Stimulated activated CD4-positive, alpha-beta T cell treated with anti-CD3 and anti-CD28 coated beads, Interleukin-12 subunit alpha, Interleukin-12 subunit beta, amount 100 ng/mL, for 4 hours (primary cell): ENCODE measurements at places on chromosomes 3 and 15.

DNA sequence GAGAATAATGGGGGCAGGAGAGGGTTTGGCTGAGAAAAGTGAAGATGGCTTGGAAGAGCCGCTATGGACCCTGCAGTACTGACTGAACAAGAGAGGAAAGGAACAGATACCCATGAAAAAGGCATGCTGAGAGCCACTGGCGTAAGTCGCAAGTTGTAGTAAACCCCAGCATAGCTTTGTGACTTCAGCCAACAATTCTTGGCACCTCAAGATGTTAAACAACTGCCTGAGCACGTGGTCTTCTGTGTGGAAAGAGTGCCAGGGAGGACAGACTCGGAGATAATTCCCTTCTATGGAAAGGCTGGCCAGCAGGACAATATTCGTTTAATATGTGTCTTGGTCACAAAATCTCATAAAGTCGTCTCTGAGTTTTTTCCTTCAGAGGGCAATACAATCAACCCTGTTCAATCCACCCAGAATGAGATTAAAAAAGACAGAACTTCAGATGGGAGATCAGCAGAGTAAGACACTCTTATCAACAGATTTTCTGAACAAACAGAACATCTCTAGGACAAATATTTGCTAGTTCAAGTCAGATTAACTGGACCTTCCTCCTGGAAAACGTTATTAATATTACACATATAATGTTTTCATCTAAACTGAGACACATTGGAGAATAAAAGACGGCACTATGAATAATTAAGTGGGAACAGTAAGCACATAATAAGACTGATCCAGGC, 49.2 kb downstream of the NEK10 start:
- no peak for DNase-seq

DNA sequence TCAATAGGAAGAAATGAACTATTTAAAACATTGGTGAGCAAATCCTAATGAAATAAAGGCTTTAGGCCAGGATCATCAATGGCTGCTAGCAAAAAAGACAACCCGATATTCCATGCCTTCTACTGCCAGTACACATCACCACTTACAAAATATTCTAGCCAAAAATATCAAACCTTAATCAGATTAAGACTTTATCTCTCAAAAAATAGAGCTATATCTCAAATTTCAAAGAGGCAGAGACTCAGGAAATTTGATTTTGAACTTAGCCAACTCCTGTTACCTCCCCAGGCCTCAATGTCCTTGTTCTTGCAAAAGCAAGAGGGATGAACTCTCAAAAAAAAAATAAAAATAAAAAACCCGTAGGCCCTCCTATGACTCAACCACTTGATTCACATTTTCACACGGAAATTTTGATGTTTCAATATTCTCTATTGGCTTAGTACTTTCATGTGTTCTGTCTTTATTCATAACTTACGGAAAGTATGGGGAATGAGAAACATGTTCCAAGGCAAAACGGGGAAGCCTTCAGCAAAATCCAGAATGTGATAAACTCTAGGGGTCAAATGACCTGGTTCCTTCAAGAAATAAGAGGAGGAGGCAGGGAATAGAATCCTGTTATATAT, 273.3 kb upstream of the ZPLD1 start:
- DNase-seq: no peak

DNA sequence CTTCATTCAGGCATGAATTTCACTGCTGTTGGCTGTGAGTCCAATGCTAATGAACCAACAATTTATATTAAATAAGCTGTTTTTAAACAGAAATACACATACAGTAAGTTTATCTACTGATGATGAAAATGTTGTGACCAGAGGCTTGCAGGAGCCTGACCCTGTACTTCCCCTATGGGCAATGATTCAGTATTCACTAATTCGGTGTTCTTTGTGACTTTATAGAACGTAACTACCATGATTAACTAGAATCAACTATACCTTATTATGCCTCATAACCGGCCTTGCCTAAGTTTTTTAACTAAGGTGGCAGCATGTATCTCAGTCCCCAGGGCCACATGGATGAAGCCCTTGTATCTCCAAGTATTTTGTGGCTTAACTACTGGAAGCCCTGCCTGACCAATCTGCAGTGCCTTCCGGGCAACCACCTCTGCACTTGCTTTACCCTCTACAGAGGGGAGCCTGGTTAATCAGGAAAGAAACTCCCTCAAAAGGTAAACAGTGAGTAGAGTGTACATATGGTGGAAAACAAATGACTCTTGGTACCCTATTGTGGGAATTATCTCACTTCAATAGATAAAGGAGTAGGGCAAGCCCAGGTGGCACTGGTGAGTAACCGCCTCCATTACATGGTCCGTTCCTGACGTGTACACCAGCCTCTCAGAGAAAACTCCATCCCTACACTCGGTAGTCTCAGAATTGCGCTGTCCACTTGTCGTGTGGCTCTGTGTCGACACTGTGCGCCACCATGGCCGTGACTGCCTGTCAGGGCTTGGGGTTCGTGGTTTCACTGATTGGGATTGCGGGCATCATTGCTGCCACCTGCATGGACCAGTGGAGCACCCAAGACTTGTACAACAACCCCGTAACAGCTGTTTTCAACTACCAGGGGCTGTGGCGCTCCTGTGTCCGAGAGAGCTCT, 11.6 kb upstream of the CLDN18 start:
- DNase-seq: no peak

DNA sequence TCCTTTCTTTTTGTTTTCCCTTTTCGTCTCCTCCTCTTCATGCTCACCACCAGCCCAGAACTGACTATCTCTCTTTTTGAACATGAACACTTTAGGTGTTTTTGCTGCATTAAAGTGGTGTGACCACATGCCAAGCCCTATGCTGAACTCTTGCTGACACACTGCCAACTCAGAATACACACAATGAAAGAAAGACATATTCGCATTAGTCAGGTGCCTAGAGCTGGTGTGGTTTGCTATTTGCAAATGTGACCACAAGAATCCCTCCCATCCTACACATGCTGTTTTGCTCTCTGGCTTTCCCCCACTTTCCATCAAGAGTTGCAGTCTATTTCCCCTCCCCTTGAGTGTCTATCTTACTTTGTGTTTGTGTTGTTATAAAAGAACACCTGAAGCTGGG, 967.8 kb upstream of the CFAP20DC start:
- peak; percentile 22 for DNase-seq

DNA sequence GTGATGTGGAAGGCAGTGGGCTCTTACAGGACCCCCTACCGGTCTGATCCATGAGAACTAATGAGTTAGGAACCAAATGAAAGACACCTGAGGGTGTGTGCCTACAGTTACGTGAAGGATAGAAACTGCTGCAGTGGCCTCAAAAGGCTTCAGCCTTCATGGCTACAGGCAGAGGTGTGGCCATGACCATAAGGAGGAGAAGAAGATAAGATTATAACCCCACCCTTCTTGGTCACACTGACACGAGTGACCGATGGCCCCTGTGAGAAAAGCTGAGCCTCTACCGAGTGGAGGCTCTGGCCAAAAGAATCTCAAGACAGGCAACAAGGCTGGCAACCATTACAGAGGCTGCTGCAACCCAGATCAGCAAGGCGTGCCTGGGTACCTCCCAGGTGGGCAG, 6.3 kb downstream of the RFT1 start:
- DNase-seq: no peak

- DNase-seq: no peak
These were observed 353.1 kb upstream of the BCHE start for GRCh38 chr3:166190360-166190759.

- DNase-seq: peak; percentile 42
These were observed 2.5 kb upstream of the INAFM2 start for GRCh38 chr15:40320931-40321371.

DNA sequence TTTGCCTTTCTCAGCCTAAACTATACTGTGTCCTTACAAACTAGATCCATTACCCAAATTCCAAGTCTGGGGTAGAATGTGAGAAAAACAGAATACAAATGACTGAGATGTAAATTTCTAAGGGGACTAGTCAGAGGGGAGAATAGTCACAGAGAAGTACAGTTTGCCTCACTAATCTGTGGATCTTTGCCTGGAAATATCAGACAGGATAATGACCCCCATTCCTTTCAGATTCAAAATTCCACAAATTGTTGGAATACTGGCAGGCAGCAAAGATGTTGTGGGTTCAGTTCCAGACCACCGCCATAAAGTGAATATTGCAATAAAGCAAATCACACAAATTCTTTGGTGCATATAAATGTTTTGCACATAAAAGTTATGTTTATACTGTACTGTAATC, 762.8 kb upstream of the NR2F2 start:
- DNase-seq: no peak

- no peak for DNase-seq
These were observed 157.7 kb downstream of the THSD4 start for GRCh38 chr15:71272932-71273331.

DNA sequence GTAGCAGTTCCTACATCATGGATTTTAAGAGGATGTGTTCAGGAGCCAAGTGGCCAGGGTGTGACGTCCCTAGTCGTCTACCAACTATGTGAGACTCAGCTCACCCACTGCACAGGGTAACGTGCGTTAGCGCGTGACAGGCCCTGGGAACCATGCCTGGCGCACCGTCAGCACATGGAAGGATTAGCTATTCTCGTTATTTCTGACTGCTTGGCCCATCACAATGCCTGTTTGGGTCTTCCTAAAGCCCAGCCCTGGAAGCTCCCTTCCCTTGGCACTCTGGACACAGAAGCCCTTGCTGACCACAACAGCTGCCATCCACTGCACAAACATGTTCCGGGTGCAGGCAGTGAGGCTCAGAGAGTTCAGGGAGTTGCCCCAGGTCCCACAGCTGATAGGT, 91.0 kb upstream of the RPL32 start:
- no peak for DNase-seq

DNA sequence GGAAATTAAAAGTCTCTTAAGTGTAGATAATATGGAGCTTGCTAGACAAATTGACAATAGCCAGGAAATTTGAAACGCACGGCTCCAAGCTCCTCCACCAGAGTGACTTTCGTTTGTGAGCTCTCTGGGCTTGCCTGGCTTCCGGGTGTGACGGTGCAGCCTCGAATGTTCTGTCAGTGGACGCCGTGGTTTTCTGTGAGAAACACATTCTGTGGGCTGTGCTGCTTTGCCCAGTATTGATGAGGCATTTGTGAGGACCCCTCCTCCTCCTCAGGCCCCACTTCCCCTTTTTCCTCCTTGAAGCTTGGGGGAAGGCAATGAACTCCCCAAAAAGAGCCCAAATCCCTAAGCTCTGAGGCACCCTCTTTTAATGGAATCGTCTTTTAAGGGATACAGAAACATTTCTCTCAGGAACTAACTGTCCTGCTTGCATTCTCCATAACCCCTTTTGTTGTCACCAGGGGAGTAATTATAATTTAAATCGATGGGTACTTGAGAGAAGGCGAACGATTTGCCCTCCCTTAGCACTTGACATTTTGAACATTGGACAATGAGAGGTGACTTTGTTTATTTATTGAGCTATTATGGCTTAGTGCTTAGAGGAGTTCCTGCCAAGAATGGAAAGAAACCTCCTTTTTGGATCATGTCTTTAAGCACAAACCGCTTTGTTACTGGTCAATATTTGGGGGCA, 40.8 kb downstream of the POLR2M start:
- DNase-seq: peak; percentile 5

GRCh38 chr3:130976706-130977105, 49.9 kb downstream of the ASTE1 start:
- DNase-seq: no peak

DNA sequence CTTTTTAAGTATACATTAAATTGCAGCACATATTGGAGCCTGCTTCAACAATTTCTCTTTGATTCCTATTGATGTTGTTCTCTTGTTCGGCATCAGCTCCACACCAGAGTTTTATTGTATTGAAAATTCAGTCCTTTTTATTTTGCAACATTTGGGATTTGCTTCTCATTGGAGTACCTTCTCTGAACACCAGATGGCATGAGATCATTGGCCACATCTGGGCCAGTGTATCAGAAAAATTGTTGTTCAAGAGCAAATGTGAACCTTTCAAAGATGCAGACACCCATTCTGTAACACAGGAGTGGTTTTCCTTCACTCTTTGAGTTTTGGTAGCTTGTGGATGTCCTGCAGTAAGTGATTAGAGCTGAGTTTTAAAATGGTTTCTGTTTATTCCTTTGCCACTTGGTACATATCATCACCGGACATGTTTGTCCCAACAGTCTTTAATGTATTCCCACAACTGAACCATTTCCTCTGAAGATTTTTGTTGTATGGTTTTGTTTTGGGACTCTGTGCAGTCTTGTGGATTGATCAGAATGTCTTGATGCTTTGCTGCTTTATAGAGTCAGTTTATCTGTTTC, 96.1 kb downstream of the MCTP2 start:
- no peak for DNase-seq

GRCh38 chr3:135161425-135161824, 366.4 kb downstream of the EPHB1 start:
- DNase-seq: no peak

GRCh38 chr3:106610362-106610959, 741.6 kb upstream of the CBLB start:
- no peak for DNase-seq

- no peak for DNase-seq
These were observed 41.8 kb upstream of the CHRNB4 start for GRCh38 chr15:78682693-78683410.

GRCh38 chr3:68424796-68425460, 507.4 kb downstream of the TAFA4 start:
- no peak for DNase-seq

DNA sequence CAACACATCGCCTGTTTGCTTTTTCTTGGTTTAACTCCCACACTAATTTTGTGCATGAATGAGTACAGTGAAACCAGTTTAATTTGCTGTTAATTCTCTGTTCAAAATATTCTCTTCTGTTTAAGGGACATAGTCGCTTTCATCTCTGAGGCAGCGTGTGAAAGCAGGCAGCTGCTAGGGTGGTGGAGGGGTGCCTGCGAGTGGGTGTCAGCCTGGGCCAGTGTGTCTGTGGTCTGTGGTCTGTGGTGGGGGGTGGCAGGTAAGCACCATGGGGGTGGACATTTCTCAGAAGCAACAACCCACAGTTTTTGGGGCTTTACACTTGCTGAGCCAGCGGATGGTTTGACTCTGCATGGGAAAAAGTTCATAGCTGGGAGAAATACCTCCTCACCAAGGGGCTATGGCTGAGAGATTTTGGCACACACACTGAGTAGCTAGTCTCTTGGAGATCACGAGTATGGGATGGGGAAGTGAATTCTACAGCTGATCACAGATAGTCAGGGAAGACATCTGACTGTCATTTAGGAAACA, 109.2 kb downstream of the EPHB1 start:
- no peak for DNase-seq

DNA sequence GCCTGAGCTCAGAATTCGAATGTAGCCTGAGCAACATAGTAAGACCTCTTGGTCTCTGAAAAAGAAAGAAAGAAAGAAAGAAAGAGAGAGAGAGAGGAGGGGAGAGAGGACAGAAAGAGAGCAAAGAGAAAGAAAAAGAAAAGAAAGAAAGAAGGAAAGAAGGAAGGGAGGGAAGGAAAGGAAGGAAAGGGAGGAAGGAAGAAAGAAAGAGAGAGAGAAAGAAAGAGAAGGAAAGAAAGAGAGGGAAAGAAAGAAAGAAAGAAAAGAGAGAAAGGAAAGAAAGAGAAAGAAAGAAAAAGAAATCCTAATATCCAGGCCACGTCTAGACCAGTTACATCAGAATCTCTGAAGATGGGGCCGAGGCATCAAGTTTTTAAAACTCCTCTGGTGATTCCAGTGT, 50.7 kb downstream of the PPM1L start:
- DNase-seq: no peak

GRCh38 chr3:193499801-193500485, 54.8 kb downstream of the ATP13A4 start:
- DNase-seq: no peak

- DNase-seq: no peak
These were observed 175.9 kb downstream of the RPLP1 start for GRCh38 chr15:69628256-69629093.

- no peak for DNase-seq
These were observed 257.2 kb upstream of the NECTIN3 start for GRCh38 chr3:110814170-110815007.

- DNase-seq: no peak
These were observed 68.0 kb downstream of the LRRK1 start for GRCh38 chr15:100987143-100987542.
